ENCODE measurements at places on chromosomes 5 and 9.

- no peak for DNase-seq
Measured at GRCh38 chr9:119877306-119877705, 508.1 kb upstream of the BRINP1 start.

DNA sequence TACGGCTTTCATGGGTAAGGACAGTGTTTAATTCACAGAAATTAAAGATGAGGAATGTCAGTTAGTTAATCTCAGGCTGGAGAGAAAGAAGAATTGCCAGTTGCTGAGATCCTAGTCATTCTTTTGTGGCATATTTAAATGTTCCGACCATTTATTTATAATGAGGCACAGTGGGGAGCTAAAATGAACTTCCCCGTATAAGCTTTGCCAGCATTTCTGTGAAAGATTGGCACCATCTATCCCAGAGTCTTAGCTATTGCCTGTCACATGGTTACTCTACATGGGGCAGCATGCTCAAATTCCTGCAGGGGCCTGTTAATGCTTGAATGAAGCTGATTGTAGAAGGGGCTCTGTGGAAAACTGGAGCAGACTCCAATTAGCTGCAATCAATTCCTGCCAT, 314.1 kb downstream of the PRELID2 start:
- no peak for DNase-seq

DNA sequence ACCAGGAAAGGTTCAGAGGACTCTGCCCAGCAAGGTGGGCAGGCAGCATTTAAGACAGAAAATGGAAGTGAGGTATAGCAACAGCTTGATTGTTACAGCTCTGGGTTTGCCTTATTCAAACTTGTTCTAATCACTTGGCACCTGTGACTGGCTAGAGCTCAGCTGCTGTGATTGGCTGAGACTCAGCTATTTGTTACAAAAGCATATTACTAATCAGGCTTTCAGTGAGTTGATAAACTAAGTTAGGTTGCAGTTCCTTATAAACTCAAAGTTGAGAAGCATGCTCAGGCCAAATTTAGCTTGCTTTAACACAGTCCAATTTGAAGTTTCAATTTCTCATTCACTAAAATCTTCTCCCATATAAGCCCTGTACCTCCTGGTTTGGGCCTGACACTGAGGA, 56.3 kb downstream of the GDA start:
- DNase-seq, result no peak

GRCh38 chr9:6997330-6997729, 239.6 kb downstream of the KDM4C start:
- no peak for DNase-seq

GRCh38 chr5:176152930-176153311, 85.3 kb upstream of the SIMC1 start:
- DNase-seq, result no peak

DNA sequence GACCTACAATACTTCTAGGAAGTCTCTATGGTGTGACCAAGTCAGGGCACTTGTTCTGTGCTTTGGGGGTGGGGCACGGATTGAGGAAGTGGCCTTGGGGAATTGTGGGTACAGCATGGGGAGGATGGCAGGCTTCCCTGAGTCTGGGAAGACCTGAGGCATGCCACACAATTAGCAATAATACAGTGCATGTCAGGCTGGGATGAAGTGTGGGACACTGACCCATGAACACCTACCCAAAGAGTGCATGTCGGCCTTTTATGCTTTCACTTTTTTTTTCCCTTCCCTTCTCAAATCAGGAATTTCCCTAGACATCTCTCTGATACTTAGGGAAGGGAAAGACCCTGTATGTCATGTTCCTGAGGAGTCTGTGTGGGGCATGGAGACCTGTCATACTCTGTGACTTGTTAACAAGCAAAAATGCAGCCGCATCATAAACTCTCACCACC, 146.4 kb downstream of the PALM2AKAP2 start:
- DNase-seq, result no peak

DNA sequence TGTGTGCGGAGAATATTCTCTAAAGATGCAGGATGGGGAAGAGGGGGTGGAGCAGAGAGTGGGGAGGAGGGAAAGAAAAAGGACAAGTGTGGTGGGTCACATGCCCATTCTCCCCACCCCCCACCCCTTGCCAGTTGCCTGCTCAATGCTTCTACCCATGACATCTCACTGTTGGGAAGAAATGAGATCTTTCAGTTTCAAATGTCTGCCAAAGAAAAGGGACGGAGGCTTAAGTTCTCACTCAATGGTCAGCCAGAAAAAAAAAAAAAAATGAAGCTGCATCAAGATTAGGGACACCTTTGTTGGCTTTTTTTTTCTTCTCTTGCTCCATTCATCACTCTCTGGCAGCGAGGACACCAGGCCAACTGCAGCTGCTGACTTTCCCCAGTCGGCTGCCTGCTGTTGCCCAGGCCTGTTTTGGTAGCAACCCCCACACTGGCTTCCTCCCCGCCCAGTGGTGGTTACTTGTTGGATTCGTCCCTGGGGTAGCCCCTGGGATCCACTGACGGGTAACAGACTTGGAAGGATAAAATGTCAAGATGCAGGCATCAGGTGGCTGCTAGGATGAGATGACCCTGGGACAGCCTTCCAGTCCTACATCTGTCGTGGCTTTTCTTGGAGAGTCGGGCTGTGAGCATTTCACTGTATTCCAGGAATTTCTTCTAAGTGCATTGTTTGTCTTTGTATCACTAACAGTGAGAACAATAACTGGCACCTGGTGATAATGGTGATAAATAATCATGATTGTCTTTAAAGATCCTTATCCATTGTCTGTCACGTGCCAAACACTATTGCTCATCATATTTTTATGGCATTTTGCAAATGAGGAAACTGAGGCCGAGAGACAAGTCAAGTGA, 9.1 kb downstream of the WWC1 start:
- no peak for DNase-seq

GRCh38 chr9:92402826-92403745, 1.3 kb downstream of the OGN start:
- no peak for DNase-seq

DNA sequence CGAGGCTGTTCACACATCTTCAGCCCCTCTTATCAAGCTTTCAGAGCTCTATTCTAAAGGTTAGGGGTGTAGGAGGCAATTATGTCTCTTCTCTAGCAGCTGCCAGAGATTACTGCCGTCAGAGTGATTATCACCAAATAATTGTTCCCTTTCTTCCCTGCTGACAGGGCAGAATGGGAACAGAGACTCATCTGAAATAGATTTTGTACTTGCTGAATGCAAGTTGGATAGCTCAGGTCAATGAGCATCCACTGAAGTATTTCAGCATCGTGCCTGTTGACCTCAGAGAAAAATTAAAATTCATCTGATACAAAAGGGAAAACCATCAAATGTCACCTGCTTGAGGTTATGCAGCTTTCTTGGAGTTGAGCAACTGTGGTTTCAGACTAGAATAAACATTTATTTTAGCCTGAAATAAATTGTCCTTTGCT, 213.7 kb upstream of the MAP3K1 start:
- DNase-seq, result no peak

GRCh38 chr5:141495453-141495811, 6.6 kb downstream of the PCDHGC5 start:
- no peak for DNase-seq

- no peak for DNase-seq
Measured at GRCh38 chr5:36675282-36675681, 68.9 kb downstream of the SLC1A3 start.

GRCh38 chr9:114282104-114282485, 40.8 kb upstream of the ORM1 start:
- no peak for DNase-seq

DNA sequence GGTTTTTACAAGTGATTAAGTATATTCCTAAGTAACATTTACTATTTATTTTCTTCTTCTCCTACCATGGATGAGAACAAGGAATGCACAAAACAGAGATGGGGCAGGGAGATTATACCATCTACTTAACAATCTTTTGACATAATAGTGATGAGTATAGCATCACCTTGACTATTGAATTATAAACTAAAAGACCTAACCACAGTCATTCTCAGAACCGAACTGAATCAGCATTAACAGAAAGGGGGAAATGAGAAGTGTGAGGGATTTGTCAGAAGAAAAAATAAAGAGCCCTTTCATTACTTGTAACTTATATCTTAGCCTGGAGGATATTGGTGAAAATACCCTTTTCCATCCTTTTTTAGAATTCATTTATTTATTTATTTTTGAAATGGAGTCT, 21.9 kb downstream of the OR2Y1 start:
- no peak for DNase-seq

- no peak for DNase-seq
Measured at GRCh38 chr9:93083592-93084470, 12.2 kb upstream of the CARD19 start.

- DNase-seq, result no peak
Measured at GRCh38 chr5:142722146-142722545, 36.3 kb upstream of the FGF1 start.

GRCh38 chr9:91315191-91315590, 46.5 kb downstream of the AUH start:
- no peak for DNase-seq

DNA sequence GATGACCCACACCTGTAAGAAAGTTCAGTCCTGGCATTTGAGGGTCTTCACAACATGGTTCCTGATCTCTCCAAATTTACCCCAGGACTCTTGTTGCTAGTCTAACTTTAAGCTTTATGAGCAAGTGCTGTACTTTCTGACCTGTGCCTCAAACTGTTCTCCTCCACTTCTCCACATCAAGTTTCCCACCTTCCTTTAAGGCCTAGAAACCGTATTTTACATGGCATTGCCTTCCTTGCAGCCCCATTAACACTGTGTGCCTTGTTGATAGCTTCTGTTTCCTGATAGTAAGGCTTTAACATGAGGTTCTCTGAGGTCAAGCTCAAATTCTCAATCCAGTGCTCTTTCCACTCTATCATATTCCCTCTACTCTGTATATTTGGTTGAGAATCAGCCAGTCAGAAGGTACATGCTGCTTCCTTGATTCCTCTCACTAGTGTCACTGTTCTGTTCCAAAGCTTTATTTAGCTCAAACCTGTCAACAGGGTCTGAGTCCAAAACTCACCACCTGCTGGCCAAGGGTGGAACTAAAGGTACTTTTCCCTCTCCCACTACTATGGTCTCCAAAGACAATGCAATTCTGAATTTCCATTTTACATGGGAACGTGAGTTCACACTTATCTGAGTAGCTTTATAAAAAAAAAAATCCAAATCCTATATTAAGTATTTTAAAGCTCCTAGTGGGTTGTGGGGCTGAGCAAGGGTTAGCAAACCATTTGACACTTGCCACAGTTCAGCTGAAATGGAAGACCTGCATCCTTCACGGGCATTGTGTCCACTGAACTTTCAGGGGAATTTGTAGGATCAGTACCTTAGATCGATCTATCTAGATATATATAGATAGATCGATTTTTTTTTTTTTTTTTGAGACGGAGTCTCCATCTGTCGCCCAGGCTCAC, 21.1 kb downstream of the VCP start:
- DNase-seq, result peak; percentile 56

GRCh38 chr5:122780296-122780695, 5.4 kb downstream of the SNX2 start:
- no peak for DNase-seq

DNA sequence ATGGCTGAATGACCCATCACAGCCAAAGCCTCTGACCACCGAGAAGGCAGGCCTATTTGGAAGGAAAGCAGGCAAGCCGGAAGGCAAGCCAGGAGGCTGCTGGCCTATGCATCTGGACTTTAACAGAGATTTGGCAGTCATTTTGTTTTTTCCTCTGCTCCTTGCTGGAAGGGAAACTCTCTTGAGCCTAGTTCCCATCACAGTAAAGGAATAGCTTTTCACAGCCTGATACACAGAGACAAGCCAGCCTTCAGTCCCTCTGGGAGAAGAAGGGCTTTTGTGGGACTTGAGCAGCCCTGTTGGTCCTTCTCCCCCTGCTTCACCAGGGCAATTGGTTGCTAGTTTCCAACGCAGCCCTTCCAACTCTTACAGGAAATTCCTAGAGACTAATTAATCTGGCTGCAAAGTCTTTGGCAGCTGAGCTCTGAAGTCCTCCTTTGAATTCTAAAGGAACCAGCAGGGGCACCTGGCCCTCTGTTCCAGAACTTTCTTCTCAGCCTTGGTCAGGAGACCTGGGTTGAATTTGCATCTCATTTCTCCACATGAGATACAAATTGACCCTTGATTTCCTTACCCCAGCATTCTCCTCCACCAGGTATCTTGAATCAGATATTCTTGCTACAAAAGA, 157.3 kb upstream of the EPB41L4A start:
- no peak for DNase-seq

DNA sequence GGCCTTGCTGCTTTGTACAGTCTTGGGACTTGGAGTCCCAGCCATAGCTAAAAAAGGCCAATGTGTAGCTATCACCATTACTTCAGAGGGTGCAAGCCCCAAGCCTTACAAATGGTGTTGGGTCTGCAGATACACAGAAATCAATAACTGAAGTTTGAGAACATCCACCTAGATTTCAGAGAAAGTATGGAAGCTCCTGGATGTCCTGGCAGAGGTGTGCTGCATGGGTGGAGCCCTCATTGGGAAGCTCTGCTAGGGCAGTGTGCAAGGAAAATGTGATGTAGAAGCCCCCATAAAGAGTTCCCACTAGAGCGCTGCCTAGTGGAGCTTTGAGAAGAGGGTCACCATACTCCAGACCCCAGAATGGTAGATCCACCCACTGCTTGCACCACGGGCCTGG, 626.7 kb upstream of the COX7C start:
- DNase-seq, result no peak

GRCh38 chr9:85212887-85213286, 528.9 kb downstream of the AGTPBP1 start:
- no peak for DNase-seq

- DNase-seq, result no peak
Measured at GRCh38 chr5:95861221-95861863, 38.8 kb upstream of the GLRX start.

DNA sequence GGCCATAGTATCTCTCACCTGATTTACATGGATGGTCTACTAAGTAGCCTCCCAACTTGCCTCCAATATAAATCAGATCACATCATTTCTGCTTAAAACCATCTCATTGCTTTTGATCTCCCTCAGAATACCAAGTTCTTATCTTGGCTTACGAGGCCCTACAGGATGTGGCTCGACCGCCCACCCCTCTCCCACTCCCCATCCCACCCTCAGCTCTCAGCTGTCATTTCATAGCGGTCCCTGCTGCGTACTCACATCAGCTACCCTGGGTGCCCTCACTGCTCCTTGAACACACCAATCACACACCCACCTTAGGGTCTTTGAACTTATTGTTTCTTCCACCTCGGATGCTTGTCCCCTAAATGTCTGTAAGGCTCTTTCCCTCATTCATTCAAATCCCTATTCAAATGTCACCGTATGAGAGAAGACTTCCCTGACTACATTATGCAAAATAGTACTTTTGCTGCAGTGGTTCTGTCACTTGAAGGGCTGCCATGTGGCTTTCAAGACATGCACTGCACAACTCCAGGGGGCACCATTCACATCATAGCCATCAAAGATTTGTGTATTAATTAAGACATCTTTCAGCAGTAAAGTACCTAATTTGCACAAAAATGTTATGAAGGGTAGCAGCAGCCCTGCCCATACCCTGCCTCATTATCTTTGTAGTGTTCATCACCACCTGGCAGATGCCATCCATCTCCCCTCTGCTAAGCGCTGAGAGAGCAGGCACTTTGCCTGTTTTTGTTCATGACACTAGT, 171.1 kb downstream of the ENC1 start:
- no peak for DNase-seq

- DNase-seq, result no peak
Measured at GRCh38 chr9:89167788-89168187, 10.8 kb downstream of the SHC3 start.

- DNase-seq, result no peak
Measured at GRCh38 chr5:133260715-133261114, 208.9 kb downstream of the HSPA4 start.

Data from CD4-positive, alpha-beta T cell treated with Interleukin-12 subunit alpha and Interleukin-12 subunit beta, for 1 hour (primary cell).